ENCODE measurements at places on chromosomes 11 and 22. TPM values are rescaled to one million over a fixed set of nuclear protein-coding genes. Genes with fewer than 3 reads are reported as not detected.

- DNase-seq: no peak
Observed at GRCh38 chr22:34975721-34976120, 90.2 kb upstream of the ISX start.

GRCh38 chr22:26852176-26852575 lies 194.8 kb downstream of the MIAT start:
- no peak for DNase-seq

- DNase-seq: no peak
Observed at GRCh38 chr11:79834015-79834414, 393.2 kb upstream of the TENM4 start.

- DNase-seq: no peak
Observed at GRCh38 chr11:14451825-14452224, 47.8 kb downstream of the COPB1 start.

E2F8 gene
- polyA plus RNA-seq: 1.8 TPM

EXPH5 gene
- 2.8 TPM for polyA plus RNA-seq

Data from stomach (tissue), 19 donors.